Caki2 (cell line): ENCODE measurements at places on chromosomes 5 and 9.

- peak; percentile 3 for DNase-seq
Observed at GRCh38 chr5:40046792-40047191, 622.0 kb upstream of the DAB2 start.

DNA sequence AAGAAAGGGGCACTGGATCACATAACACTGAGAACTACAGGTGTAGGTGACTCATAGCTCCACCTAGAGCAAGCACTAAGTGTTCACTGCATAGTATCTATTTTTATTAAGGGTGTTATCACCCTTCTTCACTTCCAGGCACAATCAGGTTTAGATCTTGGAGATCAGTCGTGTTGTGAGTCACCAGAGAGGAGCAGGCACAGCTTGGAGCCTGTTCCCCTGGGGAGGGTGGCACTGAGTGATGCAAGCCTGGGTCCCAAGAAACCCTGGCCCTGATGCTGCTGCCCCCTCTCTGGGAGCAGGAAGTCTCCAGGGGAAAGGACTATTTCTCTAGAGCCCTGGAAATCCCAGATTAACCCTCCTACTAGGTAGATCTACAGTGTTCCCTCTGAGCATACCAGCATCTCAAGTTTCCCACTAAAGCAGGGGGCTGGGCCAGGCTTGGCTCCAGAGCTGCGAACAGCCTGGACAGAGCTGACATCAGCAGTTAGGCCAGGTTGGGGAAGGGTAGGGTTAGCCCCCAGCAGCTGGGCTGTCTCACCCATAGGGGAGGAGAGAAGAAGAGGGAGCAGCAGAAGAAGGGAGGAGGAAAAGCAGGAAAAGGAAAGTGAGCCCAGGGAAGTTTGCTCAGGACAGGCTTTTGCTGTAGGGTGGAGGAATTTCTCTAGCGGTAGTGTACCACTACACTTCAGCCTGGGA lies 28.1 kb upstream of the SPINK4 start:
- no peak for DNase-seq

GRCh38 chr5:15587916-15588315 lies 87.9 kb downstream of the FBXL7 start:
- DNase-seq, result no peak

DNA sequence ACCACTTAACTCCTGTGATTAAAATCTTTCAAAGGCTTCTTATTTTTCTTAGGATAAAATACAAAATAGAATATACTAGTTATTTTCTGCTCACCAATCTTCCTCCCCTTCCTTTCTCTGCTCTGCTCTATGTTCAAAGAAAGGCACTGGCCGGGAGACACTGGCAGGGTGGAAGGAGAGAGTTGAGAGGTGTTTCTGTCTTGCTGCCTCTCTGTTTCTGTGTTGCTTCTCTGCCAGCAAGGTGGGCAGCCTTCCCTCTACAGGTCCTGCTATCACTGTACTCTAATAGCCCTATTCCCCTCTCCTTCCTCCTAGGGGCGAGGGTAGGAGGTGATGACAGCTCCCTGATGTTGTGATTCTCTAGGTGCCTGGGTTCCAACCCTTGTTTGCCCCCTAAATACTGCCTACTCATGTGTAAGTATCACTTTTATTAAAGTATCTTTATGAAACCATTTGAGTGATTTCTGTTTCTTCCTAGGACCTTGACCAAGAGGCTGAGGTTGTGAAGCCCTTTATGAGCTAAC lies 515.1 kb downstream of the TLE4 start:
- DNase-seq, result no peak

GRCh38 chr9:127838375-127839078 lies 15.9 kb downstream of the ENG start:
- peak; percentile 48 for DNase-seq

DNA sequence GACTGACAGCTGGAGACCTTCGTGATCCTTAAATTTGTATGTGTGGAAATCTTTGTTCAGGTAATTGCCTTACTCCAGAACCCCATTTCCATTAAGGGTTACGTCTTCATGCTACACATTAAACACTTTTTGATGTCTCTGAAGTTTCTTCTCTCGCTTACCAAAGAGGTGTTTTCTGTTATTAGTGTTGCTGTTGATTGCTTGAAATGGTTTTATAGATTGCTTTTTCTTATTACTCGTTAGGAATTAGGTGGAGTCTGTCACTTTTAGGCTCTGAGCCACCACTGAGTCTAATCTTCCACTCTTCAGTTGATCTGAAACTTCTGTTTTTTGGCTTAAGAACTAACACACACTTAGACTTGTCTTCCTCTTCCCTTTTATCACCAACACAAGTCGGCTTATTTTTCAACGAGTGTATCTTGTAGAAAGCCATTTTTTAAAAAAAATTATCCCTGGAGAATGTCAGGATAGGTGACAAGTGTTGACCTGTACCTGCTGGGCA lies 62.2 kb upstream of the PPARGC1B start:
- DNase-seq, result no peak

DNA sequence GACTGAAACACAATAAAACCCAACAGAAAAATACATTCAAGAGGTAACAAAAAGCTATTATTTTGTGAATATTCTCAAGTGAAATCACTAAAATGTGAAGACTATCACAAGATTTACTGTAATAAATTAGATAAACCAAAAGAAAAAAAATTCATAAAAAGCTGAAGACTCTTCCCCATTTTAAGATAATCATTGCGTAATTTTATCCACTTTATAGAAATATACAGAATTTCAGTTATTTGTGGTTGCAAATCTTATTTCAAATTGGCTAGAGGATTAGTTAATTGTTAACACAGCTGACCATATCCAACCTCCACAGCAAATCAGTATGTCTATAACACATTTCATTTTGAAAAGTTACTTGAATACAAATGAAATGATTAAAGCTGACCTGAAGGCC lies 7.7 kb upstream of the TMEM267 start:
- no peak for DNase-seq

DNA sequence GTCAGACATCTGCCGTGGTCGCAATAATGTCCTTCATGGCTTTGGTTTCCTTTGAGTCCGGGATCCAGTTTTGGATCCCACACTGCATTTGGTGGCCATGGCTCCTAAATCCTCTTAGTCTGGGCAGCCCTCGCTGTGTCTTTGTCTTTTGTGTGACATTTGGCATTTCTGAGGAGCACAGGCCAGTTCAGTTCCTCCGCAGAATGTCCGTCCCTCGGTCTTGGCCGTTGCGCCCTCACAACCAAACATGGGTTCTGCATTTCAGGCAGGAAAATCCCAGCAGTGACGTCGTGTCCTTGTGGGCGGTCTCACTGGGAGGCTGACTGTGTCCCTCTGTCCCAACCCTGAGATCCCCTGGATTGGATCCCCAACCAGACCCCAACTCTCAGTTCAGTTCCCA lies 172.9 kb upstream of the PPP1R26 start:
- no peak for DNase-seq

DNA sequence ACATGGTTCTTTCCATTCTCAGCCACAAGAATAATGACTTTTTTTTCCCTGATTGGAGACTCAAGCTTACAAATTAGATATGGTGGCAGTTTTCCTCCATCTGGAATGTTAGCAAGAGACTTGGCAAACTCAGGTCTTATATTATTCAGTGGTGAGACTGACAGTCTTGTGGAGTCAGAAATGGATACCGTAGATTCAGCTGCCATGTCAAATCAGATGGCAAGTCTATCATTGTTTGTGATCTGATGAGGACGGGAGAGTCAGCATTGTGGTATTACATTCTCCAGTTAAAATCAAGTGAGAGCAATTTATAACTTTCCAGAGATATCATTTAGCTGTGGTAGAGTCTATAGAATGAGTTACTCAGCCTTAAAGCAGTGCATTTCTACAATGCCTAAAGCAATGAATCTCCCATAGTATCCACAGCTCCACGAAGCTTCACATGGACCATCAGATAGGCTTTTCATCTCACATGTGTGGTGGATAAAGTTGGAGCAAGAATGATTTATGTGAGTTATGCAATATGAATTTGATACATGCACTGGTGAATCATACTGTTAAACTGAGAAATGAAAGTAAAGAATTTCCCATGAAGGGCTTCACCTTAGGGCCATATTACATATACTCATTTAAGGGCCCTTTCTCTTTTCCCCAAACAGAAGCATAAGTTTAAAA lies 430.6 kb downstream of the ZNF608 start:
- no peak for DNase-seq

GRCh38 chr5:54738118-54738972 lies 220.8 kb downstream of the SNX18 start:
- no peak for DNase-seq

DNA sequence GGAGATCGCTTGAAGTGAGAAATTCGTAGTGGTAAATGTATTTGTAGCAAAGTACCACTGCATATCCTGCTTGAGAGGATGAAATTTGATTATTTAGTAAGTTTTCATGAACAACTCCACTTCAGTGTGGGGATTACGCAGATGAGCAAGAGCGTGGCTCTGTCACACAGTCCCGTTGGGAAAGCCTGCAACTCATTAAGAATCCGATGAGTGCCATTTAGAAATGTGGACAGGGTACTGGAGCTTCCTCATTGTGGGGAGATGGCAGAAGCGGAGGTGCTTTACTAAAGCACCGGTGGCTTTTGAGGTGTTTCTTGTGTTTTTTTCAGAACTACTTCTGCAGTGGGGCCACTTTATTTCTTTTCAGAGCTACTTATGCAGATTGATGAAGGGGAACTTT lies 1.4 kb downstream of the TJP2 start:
- no peak for DNase-seq

- DNase-seq, result peak; percentile 24
Observed at GRCh38 chr5:96259151-96259772, 173.8 kb downstream of the PCSK1 start.

GRCh38 chr9:133599470-133600173 lies 9.6 kb downstream of the FAM163B start:
- no peak for DNase-seq

DNA sequence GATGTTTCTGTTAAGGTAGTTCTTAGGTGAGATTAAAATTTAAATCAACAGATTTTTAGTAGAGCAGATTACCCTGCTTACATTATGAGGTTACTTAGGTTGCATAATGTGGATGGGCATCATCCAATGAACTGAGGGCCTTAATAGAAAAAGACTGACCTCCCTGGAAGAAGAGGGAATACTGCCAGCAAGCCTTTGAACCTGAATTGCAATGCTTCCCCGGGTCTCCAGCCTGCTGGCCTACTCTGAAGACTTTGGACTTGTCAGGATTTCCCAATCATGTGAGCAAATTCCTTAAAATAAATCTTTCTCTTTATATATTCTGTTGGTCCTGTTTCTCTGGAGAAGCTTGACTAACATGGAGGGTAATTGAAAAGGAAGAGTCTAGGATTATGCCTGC lies 542.1 kb upstream of the ARRDC3 start:
- DNase-seq, result no peak

- DNase-seq, result no peak
Observed at GRCh38 chr5:133124891-133125290, 73.1 kb downstream of the HSPA4 start.

DNA sequence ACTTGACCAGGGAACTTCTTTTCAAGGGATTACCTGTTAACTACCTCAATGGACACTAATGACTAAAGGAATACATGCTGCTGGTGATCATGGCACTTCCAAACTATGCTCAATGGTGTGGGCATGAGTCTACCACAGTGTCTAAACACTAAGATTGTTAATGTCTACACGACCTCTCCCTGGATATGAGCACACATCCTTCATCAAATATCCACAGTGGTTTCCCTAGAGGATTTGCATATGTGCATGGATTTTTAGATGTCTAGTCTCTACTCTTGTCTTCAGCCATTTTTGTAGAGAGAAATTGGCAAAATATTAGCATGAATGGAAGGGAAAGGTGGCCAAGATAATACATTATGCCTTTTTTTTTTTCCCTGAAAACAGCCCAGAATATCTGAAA lies 113.3 kb upstream of the CCDC152 start:
- DNase-seq, result no peak

DNA sequence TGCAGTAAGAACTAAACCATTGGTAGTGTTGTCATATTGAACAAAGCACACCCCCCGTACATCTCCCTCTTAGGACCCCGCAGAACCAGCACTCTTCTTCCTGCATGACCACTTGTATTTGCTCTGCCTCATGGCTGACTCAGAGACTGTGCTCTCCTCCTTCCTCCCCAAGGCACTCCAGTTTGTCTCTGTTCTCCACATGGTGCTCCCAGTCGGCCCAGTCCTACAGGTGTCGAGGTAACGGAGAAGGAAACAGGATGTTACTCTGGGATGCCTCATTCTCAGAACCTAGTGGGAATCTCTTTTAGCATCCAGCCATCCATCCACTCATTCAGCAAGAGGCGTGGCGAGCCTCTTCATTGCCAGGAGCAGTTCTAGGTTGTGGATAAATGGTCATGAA lies 97.0 kb upstream of the NIPAL4 start:
- DNase-seq, result no peak

- DNase-seq, result no peak
Observed at GRCh38 chr9:21412107-21412506, 3.2 kb downstream of the IFNA8 start.

- no peak for DNase-seq
Observed at GRCh38 chr5:91049800-91050199, 333.3 kb downstream of the ARRDC3 start.

GRCh38 chr5:129499208-129499852 lies 39.2 kb downstream of the ADAMTS19 start:
- no peak for DNase-seq

GRCh38 chr9:29001006-29001405 lies 1427.7 kb upstream of the C9orf72 start:
- no peak for DNase-seq

- DNase-seq, result no peak
Observed at GRCh38 chr5:59115345-59115744, 532.5 kb downstream of the RAB3C start.

- DNase-seq, result no peak
Observed at GRCh38 chr9:4038182-4038723, 261.6 kb downstream of the GLIS3 start.

GRCh38 chr9:133125941-133126696 lies 5.1 kb upstream of the RALGDS start:
- peak; percentile 30 for DNase-seq

GRCh38 chr5:67331296-67331925 lies 134.8 kb upstream of the CD180 start:
- DNase-seq, result no peak

DNA sequence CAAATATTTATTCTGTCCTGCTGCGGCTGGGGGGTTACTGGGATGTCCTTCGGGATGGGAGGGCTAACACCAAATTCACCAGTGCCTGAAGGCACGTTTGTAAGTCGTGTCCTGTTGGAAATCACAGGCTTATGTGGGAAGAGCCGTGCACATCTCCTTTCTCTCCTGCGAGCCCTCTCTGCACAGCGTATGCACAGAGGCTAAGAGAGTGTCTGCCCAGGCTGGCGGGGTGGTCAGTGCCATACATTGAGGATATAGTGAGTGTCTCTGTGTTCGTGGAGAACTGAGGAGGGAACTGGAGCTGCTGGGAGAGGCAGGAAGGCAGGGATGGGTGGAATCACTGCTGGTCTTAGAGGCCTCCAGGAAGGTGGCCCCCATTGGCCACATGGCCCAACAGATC lies 110.1 kb downstream of the WNK2 start:
- no peak for DNase-seq
